ENCODE measurements at places on chromosomes 12 and 14.

- DNase-seq: peak; percentile 17
Observed at GRCh38 chr14:37903343-37904191, 304.1 kb upstream of the SSTR1 start.

DNA sequence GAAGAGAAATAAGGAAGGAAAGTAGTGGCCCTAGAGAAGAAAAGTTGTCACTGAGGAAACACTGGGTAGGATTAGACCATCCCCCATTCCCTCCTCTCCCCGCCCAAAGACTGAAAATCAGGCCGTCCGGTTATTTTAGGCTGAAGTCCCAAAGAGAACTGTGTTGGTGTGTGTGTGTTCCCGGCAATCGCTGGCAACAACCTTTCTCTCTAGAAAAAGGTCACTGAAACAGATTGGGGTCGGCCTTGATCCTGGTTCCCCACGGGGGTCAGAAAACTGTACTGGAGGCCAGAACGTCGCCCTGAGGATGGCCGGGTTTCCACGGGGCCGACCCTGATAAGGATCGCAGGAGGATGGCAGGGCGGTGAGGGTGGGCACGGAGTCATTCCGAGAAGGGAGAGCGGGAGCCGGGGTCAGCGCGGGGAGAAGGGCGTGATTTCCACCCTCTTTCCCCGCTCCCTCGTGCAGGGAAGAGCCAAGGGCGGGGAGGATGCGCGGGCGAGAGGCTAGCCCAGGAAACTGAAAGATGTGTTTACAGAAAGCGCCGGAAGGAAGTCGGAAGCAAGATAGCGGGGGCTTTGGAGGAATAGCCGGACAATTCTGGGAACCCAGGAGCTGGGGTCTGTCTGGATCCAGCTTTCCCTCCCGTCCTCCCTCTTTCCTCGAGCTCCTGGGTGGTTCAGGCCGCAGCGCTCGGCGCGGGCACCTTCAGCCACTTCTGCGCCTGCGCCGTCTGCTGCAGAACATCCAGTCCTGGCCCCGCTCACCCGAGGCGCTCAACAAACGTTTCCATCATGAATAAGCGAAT, 25.3 kb upstream of the SPTLC2 start:
- DNase-seq: no peak

DNA sequence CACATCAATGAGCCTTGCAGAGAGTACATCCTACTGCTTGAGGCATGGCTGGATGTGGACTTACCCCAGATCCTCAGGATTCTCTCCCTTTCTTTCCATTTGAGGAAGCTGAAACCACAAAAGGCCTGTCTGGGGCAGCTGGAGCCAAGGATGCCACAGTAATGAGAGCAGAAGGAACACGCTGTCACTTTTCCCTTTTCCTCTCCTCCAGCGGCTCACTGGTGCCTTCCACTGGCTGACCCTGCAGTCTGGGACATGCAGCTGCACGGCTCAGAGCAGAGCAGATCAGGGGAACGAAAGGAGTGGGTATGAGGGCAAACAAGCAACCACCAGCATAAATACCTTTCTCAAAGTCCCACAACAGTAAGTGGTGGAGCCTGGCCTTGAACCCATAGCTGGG, 78.2 kb downstream of the GAS2L3 start:
- no peak for DNase-seq

DNA sequence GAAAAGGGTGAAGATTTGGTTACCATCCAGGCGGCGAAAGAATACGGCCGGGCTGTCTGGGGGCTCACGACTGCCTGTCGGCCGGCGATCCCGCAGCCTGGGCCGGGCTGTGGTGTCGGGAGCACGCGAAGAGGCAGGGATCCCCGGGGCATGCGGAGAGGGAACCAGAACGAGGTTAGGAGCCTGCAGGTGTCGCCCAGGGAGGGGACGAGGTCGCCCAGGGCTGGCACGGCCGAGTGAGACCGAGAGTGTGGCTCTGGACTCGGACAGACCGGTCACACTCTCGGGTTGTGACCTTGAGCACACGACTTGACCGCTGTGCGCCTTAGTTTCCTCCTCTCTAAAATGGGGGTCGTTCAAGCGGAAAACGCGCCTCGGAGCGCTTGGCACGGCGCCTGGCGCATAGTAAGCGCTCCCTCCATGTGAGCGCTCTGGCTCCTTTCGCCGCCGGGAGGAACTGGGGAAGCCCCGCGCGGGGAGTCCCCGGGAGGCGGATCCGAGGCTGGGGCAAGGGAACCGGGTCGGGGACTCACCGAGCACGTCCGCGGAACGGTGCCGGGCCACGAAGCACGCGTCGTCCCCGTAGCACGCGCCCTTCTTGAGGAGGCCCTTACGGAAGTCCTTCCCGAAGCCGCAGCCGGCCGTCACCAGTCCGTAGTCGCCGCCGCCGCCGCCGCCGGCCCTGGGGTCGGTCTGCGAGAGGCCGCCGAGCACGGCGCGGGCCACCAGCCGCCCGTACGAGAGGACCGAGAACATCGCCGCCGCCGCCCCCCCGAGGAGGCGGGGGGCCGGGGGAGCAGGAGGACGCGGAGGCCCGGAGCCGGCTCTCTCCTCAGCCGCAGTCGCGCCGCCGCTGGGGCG, 612 bp downstream of the PPTC7 start:
- DNase-seq: peak; percentile 31

DNA sequence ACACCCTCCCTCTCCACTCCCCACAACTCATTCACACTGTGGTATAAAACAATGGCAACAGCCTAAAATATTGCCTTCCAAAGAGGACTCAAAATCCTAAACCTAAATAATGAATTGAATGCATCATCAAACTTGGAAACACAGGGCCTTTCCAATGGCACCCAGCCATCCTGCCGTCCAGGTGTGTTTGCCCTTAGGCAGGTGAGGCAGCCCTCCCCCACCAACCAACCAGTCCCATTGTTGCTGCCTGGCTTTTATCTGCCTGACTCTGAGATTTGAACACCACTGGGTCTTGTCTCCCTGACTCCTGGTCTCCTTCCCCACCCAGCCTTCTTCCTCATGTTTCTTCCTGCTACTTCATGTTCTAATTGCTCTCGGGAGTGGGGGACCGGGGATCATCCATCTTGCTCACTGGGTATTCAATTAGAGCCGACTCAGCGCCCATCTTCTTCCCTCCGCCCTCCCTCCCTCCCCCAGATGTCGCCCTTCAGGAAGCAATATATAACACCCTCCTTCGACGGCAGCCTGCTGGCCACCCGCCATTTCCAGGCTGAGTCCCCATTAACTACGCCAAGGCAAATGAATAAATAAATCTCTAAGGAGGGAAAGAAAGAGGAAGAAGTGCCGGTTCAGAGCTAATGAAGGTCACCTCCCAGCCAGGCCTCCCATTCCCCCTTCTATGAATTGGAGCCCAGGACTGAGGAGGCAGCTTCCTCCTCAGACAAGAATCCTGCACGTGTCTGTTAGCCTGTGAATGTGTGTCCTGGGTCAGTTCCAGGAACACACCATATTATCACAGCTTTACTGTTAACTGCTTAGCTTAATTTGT, 36.3 kb upstream of the NTF3 start:
- DNase-seq: no peak

DNA sequence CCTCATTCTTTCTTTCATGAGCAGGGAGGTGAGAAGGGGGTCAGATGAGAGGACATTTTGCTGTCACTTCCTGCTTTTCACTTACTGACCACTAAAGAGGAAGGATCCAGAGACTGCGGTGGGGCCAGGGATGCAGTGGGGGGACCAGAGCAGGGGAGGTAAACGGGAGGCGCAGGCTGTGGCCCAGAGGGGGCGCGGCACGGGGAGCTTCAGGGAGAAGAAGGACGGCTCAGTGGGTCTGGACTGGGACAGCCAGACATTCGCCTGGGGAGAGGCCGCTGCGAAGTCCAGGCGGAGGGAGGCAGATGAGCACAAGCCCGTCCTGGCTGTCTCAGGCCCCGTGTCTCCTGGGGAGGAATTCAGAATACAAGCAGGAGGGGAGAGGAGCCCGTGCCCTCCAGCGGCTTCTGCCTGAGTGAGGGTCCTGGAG, 41.2 kb downstream of the SLC6A12 start:
- DNase-seq: no peak

GRCh38 chr12:92553389-92553788, 149.4 kb upstream of the PLEKHG7 start:
- no peak for DNase-seq

- peak; percentile 44 for DNase-seq
Observed at GRCh38 chr12:2960390-2960956, 1.3 kb downstream of the TEAD4 start.

DNA sequence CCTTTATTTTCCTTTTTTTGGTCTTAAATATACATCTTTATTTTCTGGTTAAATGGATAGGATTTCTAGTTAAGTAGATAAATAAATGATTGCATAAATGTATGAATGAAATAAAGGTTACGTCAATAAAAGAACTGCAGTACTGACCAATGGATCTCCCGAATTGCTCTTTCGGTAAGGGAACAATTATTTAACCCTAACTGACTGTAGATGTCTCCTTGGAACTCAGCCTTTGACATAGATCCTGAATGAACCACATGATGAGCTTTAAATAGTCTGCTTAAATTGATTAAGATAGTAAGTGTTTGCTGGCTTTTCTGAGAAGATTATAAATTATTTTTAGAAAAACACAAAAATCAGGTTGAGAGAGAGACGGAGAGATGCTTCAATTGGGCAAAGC, 391.0 kb upstream of the SYT1 start:
- DNase-seq: no peak

GRCh38 chr14:38662781-38663180, 406.9 kb upstream of the CLEC14A start:
- DNase-seq: no peak

GRCh38 chr12:32761716-32762115, 6.0 kb upstream of the YARS2 start:
- no peak for DNase-seq

GRCh38 chr14:95045106-95045701, 112.1 kb downstream of the DICER1 start:
- no peak for DNase-seq

DNA sequence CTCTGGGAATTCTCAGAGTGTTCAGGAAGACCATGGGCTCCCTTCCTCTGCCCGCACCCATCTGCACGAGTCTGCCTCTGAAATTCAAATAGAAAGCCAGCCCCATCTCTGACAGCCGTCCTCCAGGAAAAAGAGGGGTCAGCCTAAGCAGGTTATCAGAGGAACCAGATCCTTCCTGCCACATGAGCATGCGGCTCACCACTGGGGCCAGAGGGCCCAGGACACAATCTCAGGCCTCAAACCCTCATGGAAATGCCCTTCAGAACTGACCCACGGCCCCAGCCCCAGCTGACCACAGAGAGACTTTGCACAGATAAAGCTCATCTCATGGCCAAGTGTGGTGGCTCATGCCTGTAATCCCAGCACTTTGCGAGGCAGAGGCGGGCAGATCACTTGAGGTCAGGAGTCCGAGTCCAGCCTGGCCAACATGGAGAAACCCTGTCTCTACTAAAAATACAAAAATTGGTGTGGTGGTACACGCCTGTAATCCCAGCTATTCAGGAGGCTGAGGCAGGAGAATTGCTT, 23.2 kb downstream of the PXN start:
- no peak for DNase-seq

DNA sequence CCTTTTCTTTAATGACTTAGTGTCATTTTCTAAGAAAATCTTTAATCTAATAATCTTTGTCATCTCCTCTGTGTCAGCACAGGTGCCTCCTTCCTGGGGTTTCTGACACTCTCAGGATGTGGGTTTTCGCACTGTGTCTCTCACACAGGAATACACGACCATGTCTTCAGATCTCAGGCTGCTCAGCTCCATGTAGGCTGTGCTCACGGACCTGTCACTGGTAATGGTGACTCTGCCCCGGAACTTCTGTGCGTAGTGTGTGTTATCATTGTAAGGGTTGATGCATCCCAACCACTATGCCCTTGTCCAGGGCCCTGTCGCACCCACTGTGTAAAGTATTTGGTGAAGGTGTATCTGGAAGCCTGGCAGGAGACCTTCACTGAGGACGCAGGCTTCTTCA, 647.8 kb downstream of the TMEM121 start:
- DNase-seq: no peak

- no peak for DNase-seq
Observed at GRCh38 chr12:1644534-1645438, 15.8 kb downstream of the WNT5B start.

DNA sequence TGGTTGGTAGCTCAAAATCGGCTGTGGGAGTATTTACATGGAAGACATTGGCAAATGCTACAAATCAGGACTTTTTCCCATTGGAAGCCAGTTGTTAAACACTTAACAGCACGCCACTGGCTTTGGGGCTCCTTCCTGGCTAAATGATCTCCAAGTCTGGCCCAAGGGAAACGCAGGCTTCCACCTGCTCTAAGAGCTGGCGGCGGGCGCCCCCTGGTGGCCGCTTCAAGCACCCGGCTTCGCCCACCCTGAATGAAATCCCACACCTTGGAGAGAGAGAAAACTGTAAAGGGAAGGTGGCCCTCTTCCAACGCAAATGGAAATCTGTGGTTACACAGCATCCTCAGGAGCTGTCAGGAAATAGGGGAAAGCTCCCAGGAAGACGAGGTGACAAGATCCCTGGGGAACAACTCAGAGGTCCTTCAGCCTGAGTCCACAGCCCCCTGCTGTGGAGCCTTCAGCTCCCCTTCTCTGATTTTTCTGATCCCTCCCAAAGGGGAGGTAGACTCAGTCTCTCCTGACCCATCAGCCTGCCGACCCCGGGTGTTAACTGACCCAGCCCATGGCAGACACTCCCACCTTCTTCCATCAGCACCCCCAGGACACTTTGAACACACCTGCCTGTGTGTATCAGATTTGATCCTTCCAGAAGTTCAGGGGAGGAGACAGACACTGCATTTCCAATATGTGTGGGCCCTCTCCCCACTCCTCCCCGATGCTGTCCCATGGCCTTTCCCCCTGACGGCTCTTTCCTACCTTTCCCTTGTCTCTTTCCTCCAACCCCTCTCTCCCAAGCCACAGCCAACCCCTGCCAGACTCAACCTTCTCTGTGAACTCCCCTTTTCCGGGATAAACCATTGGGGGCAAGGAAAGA, 15.4 kb downstream of the SELPLG start:
- DNase-seq: peak; percentile 87

DNA sequence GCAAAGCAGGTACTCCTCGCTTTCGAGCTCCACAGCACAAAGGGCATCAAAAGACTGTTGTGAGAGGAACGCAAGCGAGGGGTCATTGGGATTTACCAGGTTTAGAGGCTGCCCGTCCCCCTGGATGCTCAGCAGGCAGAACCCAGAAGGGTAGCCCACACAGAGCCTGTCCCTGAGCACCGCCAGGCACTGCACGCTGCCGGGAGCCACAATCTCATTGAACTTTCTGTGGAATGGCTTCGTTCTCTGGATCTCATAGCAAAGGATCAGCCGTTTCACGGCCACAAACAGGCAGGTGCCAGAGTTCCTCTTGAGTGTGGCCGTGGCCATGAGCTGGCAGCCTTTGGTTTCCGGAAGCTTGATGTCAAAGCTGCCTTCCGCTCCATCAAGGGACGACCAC, 21.5 kb downstream of the AMN start:
- no peak for DNase-seq

DNA sequence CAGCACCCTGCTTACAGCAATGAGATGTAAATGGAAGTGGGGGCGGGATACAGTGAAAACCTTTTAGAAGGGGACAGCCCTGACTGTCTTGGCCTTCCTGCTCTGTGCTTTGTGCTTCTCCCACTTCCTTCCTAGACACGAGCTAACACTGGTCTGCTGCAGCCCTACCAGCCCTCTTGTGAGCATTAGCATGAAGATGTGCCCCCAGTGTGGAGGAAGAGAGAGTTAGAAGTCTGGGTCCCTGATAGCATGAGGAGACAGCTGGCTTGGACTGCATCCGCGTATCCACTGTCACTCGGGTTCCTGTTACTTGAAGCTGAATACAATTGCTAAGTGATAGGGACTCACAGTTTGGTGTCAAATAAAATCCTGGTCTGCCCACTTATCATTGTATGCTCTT, 248.1 kb upstream of the SOX5 start:
- DNase-seq: no peak

- no peak for DNase-seq
Observed at GRCh38 chr12:39860695-39861094, 241.1 kb upstream of the ABCD2 start.

- no peak for DNase-seq
Observed at GRCh38 chr14:38999949-39000348, 103.1 kb downstream of the SEC23A start.
